ENCODE measurements at places on chromosomes 6 and 20.

- no peak for DNase-seq
These were observed 13.9 kb upstream of the ABHD16B start for GRCh38 chr20:63847237-63848002.

GRCh38 chr6:40148882-40149573 is 214.8 kb upstream of the MOCS1 start:
- no peak for DNase-seq

GRCh38 chr6:73738367-73739028 is 42.5 kb downstream of the CD109 start:
- no peak for DNase-seq

DNA sequence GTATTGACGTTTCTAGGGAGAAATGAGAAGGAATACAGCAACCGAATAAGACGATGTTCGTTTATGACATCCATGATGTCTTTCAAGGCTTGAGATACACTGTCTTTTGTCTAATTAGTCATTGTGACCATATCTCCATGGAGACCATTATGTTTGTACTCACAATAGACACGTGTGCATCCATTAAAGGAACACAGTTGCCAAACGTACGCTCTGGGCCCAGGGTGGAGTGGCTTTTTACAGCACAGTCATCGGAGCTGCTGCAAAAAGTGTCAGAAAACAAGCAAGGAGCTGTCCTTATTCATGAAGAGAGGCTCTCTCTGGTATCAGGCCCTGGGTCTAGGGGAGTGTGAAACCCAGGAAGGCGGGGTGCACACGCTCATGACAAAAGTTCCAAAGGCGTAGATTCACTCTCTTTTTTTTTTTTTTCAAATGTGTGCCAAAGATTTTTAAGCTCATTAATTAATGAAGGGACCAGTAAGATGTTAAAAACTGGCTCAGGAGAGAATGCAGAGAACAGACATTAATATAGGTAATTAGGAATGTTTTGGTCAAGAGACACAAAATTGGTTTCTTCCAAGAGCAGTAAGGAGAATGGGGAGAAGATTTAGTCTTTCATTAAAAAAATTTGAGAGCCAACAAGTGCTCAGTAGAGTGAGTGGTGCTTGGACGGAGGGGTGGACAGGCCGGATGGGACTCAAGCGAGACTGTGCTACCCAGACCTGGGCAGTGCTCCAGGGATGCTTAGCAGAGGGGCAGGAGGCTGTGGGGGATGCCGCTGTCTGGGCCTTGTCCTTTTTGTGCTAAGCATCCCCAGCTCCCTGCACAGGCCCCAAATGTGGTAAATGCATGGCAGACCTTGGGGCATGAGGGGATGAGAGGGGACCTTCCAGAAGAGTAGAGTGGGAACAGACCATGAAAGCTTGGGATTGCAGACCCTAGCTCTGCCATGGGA is 34.9 kb upstream of the GTSF1L start:
- DNase-seq, result no peak

GRCh38 chr20:62268228-62268900 is 30.0 kb downstream of the OSBPL2 start:
- DNase-seq, result no peak

- no peak for DNase-seq
These were observed 4.5 kb downstream of the CCDC170 start for GRCh38 chr6:151498327-151498726.

DNA sequence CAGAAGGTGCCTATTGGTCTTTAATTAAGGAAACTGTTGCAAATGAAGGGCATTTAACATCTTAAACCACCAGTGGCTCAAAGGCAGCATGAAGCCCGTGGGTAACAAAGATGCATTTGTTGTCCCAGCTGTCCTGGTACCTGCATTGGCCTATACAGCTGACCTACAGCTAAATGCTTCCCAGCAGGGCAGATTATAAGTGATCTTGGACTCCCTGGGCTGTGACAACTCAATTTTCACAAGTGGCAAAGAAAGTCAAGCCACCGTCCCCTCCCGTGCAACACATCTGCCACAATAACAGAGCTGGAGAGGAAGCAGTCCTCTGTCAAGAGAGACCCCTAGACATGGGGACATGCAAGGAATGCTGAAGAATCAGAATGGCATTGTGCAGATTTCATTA is 31.5 kb upstream of the EDN3 start:
- DNase-seq, result no peak

- DNase-seq, result no peak
These were observed 6.0 kb downstream of the FUCA2 start for GRCh38 chr6:143505537-143505936.

DNA sequence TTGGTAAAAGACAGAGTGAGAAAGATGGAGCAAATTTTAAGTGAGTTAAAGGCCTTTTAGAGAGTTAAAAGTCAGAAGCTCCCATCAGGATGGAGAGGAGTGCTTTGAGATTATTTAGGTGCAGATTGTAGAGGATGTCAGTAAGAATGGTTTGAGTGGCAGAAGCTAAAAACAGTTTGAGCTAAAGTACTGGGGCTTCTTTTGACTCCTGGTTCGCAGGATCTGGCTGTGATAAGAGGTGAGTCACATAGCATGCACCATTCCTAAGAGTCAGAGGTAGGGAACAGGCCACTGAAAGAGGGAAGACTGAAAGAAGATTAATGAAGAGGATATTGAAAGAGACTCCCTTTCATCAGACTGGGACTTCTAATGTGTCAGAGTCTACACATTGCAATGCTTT is 1047.9 kb upstream of the MAP3K7 start:
- no peak for DNase-seq

DNA sequence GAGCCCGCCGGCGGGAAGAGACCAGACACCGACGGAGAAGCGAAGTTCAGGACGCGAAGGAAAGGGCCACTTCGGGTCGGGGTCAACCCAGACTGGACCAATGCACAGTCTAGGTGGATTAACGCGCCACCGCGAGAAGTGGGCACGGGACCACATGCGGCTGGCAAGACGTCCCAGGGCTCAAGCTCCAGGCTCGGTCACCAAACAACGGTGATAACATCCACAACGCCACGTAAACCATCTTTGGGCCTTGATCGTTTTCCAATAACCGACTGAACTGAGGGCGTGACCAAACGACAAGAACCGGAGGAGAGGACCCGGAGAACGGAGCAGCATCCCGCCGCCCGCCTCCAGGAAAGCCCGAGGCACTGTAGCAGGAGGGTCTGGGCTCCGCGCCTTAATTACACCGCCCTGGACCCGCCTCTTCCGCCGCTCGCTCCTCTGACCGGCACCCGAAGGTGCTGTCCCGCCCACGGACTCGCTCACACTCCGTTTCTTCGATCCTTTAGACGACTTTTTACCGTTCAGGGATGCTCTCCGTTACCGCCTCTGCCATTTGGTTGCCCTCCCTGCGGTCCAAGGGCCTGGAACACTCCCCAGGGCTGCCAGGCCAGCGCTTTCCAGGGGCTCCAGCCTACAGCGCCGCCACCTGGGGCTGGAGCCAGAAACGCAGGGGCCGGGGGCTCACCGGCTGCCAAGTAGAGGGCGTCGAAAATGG is 44.1 kb downstream of the DPPA5 start:
- no peak for DNase-seq

DNA sequence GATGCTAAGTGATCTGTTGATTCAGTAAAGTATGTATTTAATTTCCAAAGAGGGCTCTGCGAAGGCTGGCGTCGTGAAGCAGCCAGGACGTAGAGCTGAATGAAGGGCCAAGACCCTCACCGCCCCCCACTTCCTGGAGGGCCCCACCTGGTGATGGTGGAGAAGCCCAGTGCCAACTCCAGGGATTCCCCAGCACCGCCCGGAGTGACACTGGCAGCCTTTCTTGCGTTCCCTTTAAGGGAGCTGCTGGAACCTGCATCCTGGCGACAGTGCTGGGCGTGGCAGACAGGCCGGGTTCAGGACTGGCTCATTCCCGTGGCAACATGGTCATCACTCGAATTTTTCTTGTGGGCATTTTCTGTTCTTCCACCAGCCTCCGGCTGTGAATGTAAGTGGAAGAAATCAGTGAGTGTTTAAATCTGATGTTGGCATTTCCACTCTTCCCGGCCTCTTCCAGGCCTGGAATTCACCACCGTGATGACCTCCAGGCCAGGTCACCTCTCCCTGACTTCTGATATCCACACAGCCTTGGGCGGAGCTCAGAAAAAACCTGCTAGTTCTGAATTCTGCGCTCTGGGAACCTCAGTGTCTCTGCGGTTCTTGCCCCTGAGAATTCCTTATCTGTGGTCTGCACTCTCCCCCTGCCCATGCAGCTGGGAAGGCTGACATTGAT is 57.4 kb upstream of the DACT2 start:
- DNase-seq, result no peak

DNA sequence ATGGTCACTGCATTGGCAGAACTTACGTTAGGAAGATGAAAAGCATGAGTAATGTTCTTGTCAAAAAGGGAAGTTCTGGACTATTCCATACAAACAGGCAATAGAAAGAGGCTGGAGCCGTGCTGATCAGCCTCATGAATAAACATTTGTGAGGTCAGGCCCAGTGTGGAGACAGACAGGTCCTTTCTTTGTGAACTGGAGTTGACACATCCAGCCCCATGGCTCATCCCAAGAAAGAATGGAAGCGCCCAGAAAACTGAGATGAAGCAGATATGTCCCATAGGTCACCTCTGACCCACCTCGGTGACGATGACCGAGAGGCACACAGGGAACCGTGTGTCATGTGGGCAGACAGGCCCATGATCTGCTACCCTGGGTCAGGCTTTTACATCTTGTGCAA is 276.0 kb upstream of the SGK1 start:
- DNase-seq, result no peak

- no peak for DNase-seq
These were observed 10.2 kb downstream of the RNASET2 start for GRCh38 chr6:166946125-166946524.

- DNase-seq, result no peak
These were observed 29.6 kb downstream of the PSMB1 start for GRCh38 chr6:170523256-170524171.

GRCh38 chr6:83873869-83874268 is 14.4 kb downstream of the CYB5R4 start:
- no peak for DNase-seq

DNA sequence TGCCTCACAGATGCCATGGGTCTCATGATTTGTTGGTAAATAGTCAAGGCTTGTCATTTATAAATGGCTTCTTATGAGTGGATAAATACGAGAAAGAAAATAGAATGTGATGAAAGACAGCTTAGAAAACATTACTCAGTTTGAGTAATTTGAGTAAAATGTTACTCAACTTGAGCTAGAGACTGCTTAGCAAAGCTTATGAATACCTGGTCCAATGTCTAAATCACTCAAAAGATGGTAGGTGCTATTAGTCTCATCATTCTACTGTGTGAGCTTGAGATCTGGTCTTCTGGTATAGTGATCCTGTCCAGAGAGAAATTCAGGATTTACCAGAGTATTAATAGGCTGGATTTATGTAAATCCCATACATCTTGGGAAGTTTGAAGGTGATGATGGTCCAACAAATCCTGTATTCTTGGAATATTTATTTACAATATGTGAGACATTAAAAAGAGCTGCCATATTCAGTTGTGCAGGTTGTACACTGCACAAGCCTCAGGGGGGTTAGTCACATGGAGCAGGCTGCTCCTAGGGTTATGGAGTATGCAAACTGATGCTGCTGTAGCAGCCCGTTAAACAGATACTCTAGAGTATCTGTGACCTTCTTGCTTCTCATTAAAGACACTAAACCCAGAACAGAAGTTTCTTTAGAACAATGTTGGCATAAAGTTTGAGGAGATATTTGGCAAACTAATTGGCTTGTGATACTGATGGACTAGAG is 112.9 kb downstream of the RCAN2 start:
- DNase-seq, result no peak

DNA sequence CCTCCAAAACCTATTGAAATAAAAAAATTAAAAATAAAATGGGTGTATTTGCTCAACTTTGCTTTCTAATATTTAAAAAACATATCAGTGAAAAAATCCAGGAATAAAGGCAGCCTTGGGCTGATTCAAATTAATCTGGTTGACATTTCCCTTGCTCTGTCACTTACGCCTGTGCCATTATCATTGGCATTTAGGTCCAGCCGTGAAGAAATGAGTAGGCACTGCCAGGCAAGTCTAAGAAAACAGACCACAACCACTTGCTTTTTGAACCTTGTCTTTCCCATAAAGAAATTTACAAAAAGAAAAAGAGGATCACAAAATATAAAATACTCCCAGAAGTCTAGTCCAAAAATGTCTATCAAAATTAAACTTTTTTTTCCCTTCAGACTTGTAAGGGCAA is 59.2 kb upstream of the HBS1L start:
- DNase-seq, result no peak
